Karpas-422 (cell line): ENCODE measurements at places on chromosomes 5 and 9. TPM values are rescaled to one million over a fixed set of nuclear protein-coding genes. Genes with fewer than 3 reads are reported as not detected.

DNA sequence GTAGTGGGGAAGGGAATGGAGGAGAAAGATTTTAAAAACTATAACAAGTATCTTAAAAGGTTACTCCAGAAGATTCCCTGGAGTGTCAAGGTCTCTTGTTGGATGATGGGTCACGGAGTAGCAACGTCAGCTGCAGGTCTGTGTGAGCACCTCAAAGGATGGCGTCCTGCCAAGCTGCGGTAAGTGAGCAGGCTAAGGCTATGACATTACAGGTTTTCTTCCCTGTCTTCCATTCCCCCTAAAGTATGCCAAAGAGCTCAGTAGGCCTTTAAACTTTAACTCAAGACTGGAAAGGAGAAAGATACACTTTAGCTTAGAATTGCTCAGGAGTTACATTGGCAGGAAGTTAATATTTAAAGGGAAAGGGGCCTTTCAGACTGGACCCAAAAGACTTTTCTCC is 17.5 kb downstream of the SPOCK1 start:
- H3K36me3 ChIP-seq = no peaks in the 10 kb centered on the region
- no peaks in the 10 kb centered on the region for H3K4me1 ChIP-seq
- no peak overlapping the region for H3K4me3 ChIP-seq
- H3K27ac ChIP-seq = no peak overlapping the region

- no peaks in the 10 kb centered on the region for H3K27me3 ChIP-seq
- no peak for DNase-seq
- no peaks in the 10 kb centered on the region for H3K4me1 ChIP-seq
- no peak overlapping the region for H3K27ac ChIP-seq
- H3K36me3 ChIP-seq = no peaks in the 10 kb centered on the region
Measured at GRCh38 chr5:89973516-89973915, 436.0 kb downstream of the CETN3 start.

- no peak overlapping the region for H3K4me3 ChIP-seq
- no peak for DNase-seq
- no peaks in the 10 kb centered on the region for H3K4me1 ChIP-seq
- H3K36me3 ChIP-seq = no peaks in the 10 kb centered on the region
Measured at GRCh38 chr5:86748538-86749105, 130.9 kb downstream of the COX7C start.

PCDHB16 gene
- 0.04 and 0.54 TPM in 2 replicates for total RNA-seq

- H3K4me3 ChIP-seq = no peak overlapping the region
- H3K27ac ChIP-seq = no peak overlapping the region
- peaks cover 35% of the 10 kb centered on the region for H3K36me3 ChIP-seq
- no peak for DNase-seq
- H3K27me3 ChIP-seq = no peaks in the 10 kb centered on the region
Measured at GRCh38 chr5:151038801-151039238, 18.4 kb downstream of the GPX3 start.

GRCh38 chr5:126917918-126918614 is 112.3 kb downstream of the MARCHF3 start:
- peak; percentile 38 for DNase-seq
- H3K36me3 ChIP-seq = no peaks in the 10 kb centered on the region; the same call in 1 of the 2 replicates
- no peak overlapping the region for H3K4me3 ChIP-seq
- no peaks in the 10 kb centered on the region for H3K27me3 ChIP-seq

PLCXD3 gene
- not detected in 2 replicates for total RNA-seq

DNA sequence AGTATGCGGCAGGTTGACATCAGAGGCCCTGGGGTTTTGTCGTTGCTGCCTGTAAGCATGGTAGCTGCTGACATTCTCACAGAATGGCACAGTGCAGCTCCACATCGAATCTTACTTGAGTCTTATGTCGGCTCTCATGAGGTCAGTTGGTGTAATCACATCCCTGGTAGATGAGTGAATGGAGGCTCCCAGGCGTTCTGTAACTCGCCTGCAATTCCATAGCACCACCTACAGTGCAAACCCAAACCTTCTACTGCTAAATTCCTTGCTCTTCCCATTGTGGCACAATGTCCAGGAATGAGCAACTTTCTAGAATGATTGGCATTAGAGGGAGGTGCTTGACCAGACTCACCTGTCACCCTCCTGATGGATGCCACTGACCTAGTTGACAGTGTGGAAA is 578.4 kb downstream of the CCDC171 start:
- H3K27ac ChIP-seq = no peak overlapping the region
- peaks cover 8% of the 10 kb centered on the region for H3K4me1 ChIP-seq
- no peak for DNase-seq
- no peaks in the 10 kb centered on the region for H3K36me3 ChIP-seq

CCNO gene
- total RNA-seq = 2.2 and 5.0 TPM in 2 replicates

MARCHF11 gene
- total RNA-seq = not detected in 2 replicates

MEGF10 gene
- total RNA-seq = not detected in 2 replicates

DNA sequence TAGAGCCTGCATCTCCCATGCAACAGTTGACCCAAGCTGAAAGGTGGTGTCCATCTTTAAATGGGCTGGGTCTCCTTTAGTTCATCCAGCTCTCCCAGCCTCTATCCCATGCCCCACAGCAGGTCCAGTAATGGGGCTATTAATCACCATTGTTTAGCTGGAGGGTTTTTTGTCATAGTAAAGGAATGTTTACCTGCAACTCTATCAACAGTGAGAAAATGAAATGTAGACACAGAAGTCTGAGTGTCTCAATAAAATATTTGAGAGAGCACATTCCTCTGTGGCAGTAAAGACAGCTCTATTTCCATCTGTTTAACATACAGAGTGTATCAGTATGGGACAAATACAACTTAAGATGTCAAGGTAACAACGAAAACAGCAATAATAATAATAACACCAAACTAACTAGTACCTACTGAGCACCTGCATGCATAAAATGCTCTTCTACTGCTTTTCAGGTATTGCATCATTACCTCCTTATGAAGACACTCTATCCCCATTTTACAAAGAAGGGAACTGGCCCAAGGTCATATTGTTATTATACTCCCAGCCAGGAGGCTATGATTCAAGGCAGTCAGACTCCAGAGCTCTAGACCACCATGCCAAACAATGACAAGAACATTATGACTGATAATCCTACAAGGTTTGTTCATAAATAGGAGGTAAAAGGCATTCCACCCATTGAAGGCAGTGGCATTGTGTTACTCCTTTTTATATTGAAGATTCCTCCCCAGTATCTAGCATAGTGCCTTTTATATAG is 21.0 kb upstream of the C5orf58 start:
- H3K4me3 ChIP-seq = no peak overlapping the region
- H3K27me3 ChIP-seq = no peaks in the 10 kb centered on the region

GRCh38 chr5:56426693-56427092 is 193.6 kb upstream of the ANKRD55 start:
- H3K4me3 ChIP-seq = no peak overlapping the region
- H3K27ac ChIP-seq = no peak overlapping the region
- H3K36me3 ChIP-seq = 0 out of 2 replicates have a peak, but pooled peaks cover 3% of the 10 kb centered on the region
- DNase-seq = no peak
- H3K27me3 ChIP-seq = no peaks in the 10 kb centered on the region

GRCh38 chr5:78824831-78825281 is 160.3 kb downstream of the ARSB start:
- H3K27ac ChIP-seq = no peak overlapping the region
- no peaks in the 10 kb centered on the region for H3K27me3 ChIP-seq
- H3K4me1 ChIP-seq = peaks cover 5% of the 10 kb centered on the region
- DNase-seq = no peak
- H3K36me3 ChIP-seq = no peaks in the 10 kb centered on the region

DNA sequence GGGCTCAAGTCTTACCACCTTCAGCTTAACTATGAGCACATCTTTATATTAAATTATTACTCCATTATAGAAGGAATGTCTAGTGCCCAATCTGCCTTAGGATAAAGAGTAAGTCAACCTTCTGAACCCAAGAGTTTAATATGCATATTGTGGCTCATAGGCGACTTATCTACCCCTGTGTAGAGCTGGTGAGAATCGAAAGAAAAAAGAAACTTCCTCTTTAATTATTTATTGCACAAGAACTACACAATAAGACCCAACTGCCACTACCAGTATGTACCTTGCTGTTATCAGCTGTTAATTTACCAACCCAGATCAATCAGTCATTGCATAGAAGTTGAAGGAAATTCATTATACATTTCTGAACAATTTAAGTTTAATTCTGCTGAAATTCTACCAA is 329.1 kb upstream of the SLC24A2 start:
- H3K4me3 ChIP-seq = no peak overlapping the region
- H3K27ac ChIP-seq = no peak overlapping the region
- no peaks in the 10 kb centered on the region for H3K4me1 ChIP-seq
- H3K36me3 ChIP-seq = no peaks in the 10 kb centered on the region
- no peaks in the 10 kb centered on the region for H3K27me3 ChIP-seq

GRXCR2 gene
- total RNA-seq = not detected in 2 replicates

TAF11L12 gene
- total RNA-seq = not detected in 2 replicates
